ENCODE measurements at places on chromosomes 7 and 10. TPM values are rescaled to one million over a fixed set of nuclear protein-coding genes. Genes with fewer than 3 reads are reported as not detected.

The HOXA9 gene
- total RNA-seq, result 10.5 TPM

The GPR158 gene
- total RNA-seq, result 0.39 TPM

The RADIL gene
- total RNA-seq, result 31.0 TPM

The CYP2C19 gene
- total RNA-seq, result not detected

The EMX2 gene
- total RNA-seq, result 2.3 TPM

The ST8SIA6 gene
- total RNA-seq, result 4.1 TPM

The ZFYVE27 gene
- total RNA-seq, result 46.8 TPM

The MSS51 gene
- 2.7 TPM for total RNA-seq

The GSAP gene
- total RNA-seq, result 22.8 TPM

The SH3PXD2A gene
- total RNA-seq, result 134 TPM

The ATOH7 gene
- total RNA-seq, result not detected

The KLF14 gene
- total RNA-seq, result not detected

The CALML5 gene
- total RNA-seq, result not detected

The PPP1R9A gene
- 15.7 TPM for total RNA-seq

The MSMB gene
- total RNA-seq, result not detected

The GRIFIN gene
- total RNA-seq, result not detected

The STAG3 gene
- total RNA-seq, result 8.2 TPM

Data from tibial nerve (tissue), 4 donors.